ENCODE measurements at places on chromosomes 6 and 20.

GRCh38 chr6:151757506-151757955 is 50.0 kb upstream of the ESR1 start:
- no peak for DNase-seq

DNA sequence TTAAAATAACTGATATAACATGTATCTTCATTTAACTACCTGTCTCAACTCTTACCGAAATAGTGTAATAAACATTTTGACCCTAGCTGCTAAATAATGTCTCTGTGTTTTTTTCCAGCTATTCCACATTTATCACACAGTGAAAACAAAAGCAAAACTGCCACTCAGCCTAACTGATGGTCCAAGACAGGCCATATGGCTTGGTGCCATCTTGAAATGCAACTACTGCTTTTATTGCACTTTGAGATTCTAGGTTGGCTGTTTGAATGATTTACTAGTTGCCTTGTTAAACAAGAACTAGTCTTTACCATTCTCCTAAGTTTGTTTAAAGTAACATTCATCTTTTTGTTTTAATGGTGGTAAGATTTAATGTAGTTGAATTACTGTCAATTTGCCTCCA is 739.8 kb downstream of the TFAP2A start:
- DNase-seq = no peak

GRCh38 chr6:42345696-42346416 is 105.9 kb downstream of the TRERF1 start:
- DNase-seq = peak; percentile 4

GRCh38 chr20:32332614-32333013 is 25.5 kb upstream of the ASXL1 start:
- DNase-seq = no peak
